SK-N-SH treated with all-trans-retinoic acid at 6 μM for 48 hours (cell line): ENCODE measurements at places on chromosomes 12 and 14.

- ATAC-seq = no peak
These were observed 331.4 kb downstream of the MED13L start for GRCh38 chr12:115946092-115946491.

DNA sequence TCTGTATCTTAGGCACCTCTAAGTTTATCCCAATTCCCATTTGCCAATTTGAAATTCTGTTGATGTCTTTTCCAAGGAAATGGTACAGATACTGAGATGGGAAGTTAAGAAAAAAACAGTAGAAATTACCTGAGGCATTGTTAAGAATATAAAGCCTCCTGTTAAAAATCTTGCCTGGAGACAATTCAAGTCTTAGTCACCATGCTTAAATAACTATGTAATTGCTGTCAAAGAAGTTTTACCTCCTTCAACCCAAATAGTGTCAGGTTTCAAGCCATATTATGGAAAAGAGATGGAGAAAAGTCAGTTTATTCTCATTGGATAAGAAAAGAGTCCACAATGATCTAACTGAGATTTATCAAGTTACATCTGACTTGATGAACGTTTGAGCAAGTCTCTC lies 974.7 kb downstream of the GALC start:
- ATAC-seq = no peak

DNA sequence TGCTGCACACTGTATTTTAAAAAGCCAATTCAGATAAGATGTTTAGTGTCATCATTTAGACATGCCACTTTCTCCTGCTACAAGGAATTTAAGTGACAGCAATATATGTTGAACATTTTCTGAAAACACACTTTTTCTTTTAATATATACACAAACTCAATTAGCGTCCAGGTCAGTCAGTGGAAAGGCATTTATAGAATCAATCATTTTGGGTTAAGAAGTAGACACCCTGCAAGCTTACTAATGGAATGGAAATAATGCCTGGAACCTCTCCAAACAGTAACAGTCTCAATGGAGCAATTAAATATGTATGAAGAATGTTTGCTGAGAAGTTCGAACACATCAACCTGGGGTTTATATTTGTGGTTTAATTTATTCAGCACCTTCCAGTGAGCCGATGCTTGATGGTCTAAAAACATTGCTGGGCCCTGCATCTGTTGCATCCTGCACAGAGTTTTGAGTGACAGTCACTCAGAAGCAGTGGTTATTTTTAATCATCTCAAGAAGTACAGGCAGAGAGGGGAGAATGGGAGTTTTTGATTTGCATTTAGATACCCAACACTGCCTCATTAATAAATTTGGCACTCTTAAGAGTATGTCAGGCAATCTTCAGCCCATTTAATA lies 410.7 kb downstream of the TMEM117 start:
- ATAC-seq = no peak

- peak; percentile 60 for ATAC-seq
These were observed 22.4 kb downstream of the RXYLT1 start for GRCh38 chr12:63802012-63802608.

GRCh38 chr12:94898388-94898787 lies 105.1 kb downstream of the NDUFA12 start:
- no peak for ATAC-seq

- no peak for ATAC-seq
These were observed 9.8 kb downstream of the NKX2-1 start for GRCh38 chr14:36510078-36510799.

GRCh38 chr12:95100264-95101190 lies 27.1 kb upstream of the NR2C1 start:
- no peak for ATAC-seq

- peak; percentile 85 for ATAC-seq
These were observed 446 bp upstream of the SPATS2 start for GRCh38 chr12:49366652-49367380.

GRCh38 chr14:72678356-72678755 lies 215.5 kb downstream of the DPF3 start:
- peak; percentile 34; the same call in 1 of the 3 replicates for ATAC-seq

DNA sequence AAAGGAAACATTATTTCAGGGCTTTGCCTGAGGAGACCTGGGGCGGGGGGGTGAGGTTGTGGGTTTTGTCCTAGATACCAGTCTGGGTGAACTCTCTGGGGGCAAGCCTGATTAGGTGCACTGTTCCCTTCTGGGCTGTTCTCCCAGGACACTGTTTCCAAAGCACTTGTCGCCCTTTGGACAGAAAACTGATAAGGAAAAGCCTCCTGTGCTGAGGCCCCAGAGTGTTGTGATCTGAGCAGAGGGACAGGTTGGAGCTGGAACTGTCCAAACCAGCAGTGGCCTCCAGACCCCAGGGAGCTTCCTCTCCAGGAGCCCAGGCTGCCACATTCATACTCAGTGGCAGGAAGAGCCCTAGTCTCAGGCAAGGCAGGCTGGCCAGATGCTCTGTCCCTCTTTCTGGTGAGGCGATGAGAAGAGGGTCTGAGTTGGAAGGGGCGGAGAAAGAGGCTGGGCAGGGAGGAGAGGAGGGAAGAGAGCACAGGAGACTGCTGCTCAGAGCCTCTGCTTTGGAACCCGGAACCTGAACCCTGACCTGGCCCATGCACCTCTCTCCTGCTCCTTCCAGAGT lies 1.9 kb downstream of the GALNT16 start:
- peak; percentile 35 for ATAC-seq

- ATAC-seq = peak; percentile 79
These were observed 15.1 kb downstream of the NDUFA9 start for GRCh38 chr12:4663971-4664505.

DNA sequence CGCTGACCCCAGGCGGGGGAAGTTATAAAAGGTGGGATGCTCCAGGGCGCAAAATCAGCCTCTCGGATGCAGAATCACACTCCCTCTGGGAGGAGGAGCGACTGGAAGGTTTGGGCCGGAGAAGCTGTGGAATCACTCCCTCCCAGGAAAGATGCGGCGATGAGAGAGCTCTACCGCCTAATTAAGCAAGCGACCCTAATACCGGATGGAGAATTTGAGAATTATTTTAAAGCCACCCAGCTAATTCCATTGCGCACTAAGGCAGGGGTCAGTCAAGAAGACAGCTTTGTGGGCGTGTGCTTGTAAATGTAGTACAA lies 1.9 kb downstream of the COL2A1 start:
- ATAC-seq = peak; percentile 11; the same call in 2 of the 3 replicates
